Activated CD4-positive, alpha-beta T cell treated with anti-CD3 and anti-CD28 coated beads, Interleukin-2, amount 50 U/mL, for 48 hours (primary cell): ENCODE measurements at places on chromosomes 5 and 9.
A peak's percentile ranks its signal among the peaks of the same experiment; 100 is the strongest.

- DNase-seq, result peak; percentile 5
Measured at GRCh38 chr9:97502222-97502983, 937 bp downstream of the TMOD1 start.

- no peak for DNase-seq
Measured at GRCh38 chr5:119706049-119706448, 76.7 kb downstream of the FAM170A start.

- no peak for DNase-seq
Measured at GRCh38 chr5:10485142-10485795, 43.6 kb downstream of the ROPN1L start.

- no peak for DNase-seq
Measured at GRCh38 chr9:130857864-130858738, 23.0 kb downstream of the ABL1 start.

GRCh38 chr5:73499187-73499586, 945 bp downstream of the BTF3 start:
- DNase-seq, result no peak

GRCh38 chr5:103094737-103095136, 25.2 kb downstream of the GIN1 start:
- no peak for DNase-seq

DNA sequence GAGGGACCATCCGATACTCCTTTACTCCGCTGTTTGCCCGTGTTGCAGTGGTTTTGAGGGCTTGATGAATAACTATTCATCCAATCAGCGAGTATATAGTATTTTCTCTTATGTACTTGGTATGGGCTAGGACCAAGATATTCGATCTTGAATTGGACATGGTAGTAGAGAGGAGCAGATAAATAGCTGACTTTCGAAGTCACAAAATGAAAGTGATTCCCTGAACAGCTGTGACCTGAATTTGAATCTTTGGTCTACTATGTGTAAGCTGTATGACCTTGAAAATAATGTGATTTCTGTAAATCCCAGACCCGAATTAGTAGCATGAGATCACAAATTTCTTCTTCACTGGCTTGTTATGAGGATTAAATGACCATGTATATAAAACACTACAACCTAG, 134.4 kb downstream of the TUSC1 start:
- DNase-seq, result no peak

DNA sequence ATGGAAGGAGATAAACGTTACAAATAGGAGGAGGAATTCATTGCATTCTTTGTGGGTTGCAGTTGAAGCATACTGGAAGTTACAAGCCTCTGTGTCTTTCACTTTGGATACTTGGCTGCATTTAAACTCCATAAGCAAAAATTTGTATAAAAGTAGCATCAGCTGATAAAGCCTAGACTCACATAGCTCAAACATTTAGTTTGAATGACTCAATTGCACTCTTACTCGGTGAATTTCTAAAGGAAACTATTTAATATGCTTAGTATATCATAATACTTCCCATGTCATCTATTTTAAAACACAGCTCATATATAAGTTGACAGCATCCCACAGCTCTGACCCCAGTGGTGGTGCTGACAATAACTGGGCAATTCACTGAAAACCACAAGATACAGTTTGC, 596.6 kb upstream of the ZNF608 start:
- DNase-seq, result no peak

DNA sequence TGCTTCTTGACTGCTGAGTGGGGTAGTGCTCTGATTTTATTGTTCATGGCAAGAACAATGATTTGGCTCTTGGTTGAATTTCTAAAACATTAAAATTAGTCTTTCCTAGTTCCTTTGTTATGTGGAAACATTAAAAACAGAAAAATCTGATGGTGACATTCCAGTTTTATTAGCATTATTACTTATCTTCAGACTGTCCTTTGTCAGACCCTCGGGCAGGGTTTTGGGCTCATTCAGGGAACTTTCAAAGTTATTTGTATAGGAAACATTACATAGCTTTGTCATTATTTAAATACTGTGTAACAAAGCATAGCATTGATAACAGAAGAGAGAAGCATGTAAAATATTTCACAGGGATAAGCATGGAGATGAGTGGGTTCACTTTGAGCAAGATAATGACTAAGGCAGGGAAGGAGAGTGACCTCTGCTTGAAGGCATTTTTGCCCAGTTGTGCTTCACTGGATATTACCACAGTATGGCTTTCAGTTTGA, 119.9 kb downstream of the KDM4C start:
- no peak for DNase-seq
